ENCODE measurements at places on chromosomes 12 and 14.

- no peak for DNase-seq
These were observed 67.7 kb upstream of the PTHLH start for GRCh38 chr12:28040246-28040645.

DNA sequence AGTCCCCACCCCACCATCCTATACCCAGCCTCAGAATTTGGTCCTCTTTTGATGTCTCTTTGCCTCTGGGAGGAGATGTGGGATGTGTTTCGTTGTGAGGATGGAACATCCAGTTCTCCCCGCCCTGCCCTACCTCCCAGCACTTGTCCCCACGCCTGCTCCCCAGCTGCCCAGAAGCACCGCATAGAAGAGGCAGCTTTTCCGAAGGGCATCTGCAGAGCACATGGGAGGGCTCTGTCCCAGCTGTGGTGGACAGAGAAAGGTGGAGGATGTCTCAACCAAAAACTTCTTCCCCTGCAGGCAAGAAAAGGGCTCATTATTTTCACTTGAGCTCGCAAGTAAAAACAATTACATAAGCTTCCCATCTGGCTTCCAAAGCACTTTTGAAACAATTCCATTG lies 302.6 kb downstream of the PCNX1 start:
- no peak for DNase-seq

GRCh38 chr12:122499991-122500684 lies 594 bp downstream of the ZCCHC8 start:
- DNase-seq: peak; percentile 79

DNA sequence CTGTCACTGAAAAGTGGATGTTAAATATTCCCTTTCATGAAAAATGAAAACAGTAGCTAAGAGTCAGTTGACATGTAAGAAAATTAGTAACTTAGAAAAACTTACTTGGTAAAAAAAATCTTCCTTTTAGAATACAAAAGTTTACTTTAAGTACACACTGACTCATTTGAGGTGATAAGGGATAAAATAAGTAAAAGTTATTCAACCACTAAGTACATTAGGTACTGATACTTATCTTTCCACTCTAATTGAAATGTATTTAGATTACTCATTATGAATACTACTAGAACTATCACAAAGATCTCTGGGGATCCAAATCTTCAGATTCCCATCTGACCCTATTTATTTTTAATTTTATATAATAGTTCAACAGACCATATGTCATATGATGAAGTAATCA lies 12.2 kb downstream of the SYCP3 start:
- DNase-seq: no peak

DNA sequence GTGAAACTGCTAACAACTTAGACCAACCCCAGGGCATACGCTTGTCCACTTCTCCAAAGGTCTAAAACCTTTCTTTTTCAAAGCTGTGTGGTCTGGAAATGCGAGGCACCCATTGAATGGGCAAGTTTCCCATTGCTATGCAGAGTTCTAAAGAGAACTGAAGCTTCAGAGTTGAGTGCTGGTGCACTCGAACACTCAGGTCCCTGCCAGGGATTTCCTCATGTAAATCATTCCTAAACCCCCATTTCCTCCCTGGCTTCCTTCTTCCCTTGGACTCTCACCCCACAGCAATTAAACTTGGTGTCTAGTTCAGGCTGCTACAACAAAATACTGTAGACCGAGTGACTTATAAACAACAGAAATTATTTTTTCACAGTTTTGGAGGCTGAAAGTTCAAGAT lies 2.2 kb upstream of the PXN start:
- DNase-seq: no peak

Data from left lung (tissue), 14 donors.